ENCODE measurements at places on chromosomes 4 and X.

- peak; percentile 30 for DNase-seq
Measured at GRCh38 chr4:107931775-107932321, 499 bp downstream of the CYP2U1 start.

DNA sequence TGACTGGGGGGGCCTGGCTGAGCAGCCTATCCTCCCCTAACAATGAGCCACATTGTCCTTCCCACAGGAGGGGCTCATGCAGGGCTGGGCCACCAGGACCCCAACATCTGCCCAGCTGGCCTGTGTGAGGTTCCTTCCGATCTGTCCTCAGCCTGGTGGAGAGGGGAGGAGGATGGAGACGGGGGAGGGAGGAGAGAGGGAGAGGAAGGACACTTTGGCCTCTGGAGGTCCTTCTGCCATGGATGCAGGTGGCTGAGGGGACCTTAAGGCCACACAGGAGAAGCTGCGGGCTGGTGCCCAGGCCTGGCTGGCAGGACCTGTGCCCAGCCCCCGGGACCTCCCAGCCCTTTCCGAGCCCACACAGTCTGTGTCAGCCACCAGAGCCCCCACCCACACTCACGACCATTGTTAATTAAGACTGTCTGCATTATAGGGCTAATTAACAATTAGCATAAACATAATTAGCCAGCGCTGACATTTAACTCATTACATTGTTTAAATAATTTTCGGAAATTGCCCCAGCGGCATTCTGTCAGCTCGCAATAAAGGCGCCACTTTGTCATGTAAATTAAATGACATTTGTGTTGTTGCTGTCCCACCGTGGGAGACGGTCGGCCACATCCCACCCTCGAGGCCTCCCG is 53.0 kb upstream of the NKX1-1 start:
- no peak for DNase-seq

- no peak for DNase-seq
Measured at GRCh38 chrX:48666649-48667048, 16.9 kb upstream of the WAS start.

- no peak for DNase-seq
Measured at GRCh38 chrX:140022482-140022881, 57.2 kb upstream of the CXorf66 start.

- DNase-seq = no peak
Measured at GRCh38 chr4:106869551-106869950, 166.6 kb downstream of the DKK2 start.

- DNase-seq = no peak
Measured at GRCh38 chr4:26032630-26033317, 118.8 kb downstream of the SMIM20 start.

GRCh38 chrX:9163214-9163709 is 129.3 kb upstream of the FAM9B start:
- no peak for DNase-seq

DNA sequence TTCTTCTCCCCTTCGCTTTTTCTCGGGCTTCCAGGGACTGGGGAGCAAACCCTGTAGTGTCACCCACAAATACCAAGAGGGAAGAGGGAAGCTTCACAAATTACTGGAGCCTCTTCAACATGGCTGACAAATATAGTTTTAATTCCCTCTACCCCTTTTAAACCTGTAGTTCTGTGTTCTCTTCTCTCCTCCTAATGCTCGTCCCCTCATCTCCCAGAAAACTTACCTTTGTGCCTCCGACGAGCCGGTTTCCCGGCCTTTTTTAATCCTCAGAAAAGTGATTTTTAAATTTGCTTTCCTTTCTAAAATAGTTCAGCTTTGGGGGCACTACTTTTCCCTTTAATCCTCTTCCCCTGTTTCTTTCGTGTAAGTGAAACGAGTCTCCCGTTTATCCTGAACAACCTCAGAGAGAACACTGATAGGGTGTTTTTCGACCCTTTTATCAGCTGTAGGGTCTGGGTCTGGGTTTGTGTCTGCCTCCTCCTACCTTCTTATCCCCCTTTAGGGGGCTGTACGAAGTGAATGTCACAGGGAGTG is 408 bp downstream of the TET2 start:
- no peak for DNase-seq

- no peak for DNase-seq
Measured at GRCh38 chrX:38607976-38608375, 46.6 kb downstream of the TSPAN7 start.

- no peak for DNase-seq
Measured at GRCh38 chr4:6493658-6494304, 21.4 kb upstream of the PPP2R2C start.

DNA sequence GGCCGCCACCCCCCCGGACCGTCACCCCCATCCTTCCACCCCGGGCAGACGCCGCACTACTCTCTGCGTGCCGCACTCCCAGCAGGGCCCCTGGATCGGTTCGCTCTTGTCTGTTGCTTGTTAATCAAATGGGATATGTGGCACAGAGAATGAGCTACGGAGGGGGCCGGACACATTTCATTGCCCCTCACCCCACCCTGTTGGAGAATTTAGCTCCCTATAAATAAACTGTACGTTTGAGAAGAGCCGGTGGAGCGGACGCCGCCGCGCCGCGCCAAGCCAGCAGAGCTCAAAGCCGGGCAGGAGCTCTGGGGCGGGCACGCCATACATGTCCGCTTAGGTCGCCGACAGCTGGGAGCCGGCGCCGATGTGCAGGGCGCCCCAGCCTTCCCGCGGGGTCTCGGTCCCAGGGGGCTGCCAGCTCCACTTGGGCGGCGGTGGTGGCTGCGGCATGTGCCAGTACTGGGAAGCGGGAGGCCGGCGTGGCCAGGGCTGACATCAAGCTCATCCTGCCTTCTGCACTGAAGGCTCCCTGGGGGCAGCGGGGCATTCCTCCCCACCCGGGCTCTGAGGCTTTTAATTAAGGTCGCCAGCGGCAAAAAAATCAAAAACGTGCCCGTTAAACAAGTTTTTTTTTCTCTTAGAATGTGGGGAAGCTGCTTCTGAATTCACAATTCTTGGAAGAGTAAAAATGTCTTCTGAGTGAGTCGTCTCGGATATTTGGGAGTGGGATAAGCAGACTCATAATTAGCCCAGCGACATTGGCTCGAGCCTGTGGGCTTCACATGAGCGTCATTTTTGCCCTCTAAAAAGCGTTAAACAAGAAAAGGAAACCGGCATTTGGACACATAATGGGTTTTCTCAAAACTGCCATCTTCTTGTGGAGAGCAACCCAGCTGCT is 1.1 kb upstream of the PCDH19 start:
- DNase-seq = no peak

- DNase-seq = peak; percentile 64
Measured at GRCh38 chrX:51802917-51803688, 59.9 kb downstream of the GSPT2 start.

DNA sequence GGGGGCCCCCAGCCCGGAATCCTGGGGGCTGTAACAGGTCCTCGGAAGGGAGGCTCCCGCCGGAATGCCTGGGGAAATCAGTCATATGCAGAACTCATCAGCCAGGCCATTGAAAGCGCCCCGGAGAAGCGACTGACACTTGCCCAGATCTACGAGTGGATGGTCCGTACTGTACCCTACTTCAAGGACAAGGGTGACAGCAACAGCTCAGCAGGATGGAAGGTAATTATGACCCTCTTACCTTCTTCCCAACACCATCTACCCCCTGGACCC is 1.0 kb downstream of the FOXO4 start:
- no peak for DNase-seq

DNA sequence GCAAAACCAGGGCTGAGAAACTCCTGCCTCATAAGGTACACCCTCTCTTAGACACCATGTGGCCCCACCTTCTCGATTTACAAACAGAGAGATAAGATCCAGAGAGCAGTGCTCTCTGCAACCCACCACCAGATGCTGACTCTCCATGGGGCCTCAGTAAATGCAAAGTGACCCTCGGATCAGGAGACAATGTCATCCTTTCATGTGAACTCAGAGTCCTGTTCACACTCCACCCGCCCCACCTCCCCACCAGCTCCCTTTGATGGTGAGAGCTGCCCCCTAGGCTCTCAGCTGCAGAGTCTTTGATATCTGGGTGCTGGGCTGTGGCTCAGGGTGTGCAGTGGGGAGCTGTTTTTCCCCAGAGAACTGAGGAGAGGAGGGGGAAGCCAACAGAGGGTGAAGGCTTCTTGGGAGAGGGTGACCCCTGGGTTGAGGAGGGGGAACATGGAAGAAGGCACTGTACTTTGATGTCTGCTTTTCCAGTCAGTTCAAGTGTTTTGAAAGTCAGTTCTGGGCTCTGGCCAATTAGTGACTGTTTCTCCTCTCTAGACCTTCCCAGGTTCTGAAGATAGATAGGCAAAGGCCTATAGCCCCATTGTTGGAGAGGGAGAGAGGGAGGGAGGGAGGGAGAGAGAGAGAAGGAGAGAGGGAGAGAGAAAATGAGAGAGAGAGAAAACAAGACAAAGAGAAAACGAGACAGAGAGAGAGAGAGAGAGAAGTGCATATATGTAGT is 88.2 kb downstream of the SCD5 start:
- DNase-seq = peak; percentile 29
